ENCODE measurements at places on chromosomes 6 and 20.

DNA sequence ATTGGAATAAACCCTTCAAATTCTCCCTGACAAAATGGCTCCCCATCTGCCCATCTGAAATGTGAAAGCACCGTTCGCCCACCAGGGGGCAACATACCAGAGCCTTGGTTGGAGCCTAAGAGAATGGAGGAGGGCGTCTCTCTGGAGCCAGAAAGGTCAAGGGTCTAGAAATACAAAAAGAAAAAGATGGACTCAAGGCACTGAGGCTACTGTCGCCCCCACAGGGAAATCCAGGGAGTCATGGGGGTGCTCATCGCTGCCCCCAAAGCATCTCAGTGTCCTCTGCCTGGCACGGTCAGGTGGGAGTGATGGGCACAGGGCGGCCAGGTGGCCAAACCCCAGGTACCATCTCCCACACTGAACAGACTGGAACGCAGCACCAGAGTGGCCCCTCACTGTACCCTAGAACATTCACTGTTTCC is 136.3 kb downstream of the ZMYND8 start:
- DNase-seq = no peak

GRCh38 chr6:6712449-6713403 is 124.2 kb downstream of the LY86 start:
- DNase-seq = no peak

- peak; percentile 13 for DNase-seq
Measured at GRCh38 chr6:683742-684440, 9.0 kb downstream of the EXOC2 start.

GRCh38 chr6:17640477-17640917 is 40.4 kb downstream of the FAM8A1 start:
- no peak for DNase-seq

DNA sequence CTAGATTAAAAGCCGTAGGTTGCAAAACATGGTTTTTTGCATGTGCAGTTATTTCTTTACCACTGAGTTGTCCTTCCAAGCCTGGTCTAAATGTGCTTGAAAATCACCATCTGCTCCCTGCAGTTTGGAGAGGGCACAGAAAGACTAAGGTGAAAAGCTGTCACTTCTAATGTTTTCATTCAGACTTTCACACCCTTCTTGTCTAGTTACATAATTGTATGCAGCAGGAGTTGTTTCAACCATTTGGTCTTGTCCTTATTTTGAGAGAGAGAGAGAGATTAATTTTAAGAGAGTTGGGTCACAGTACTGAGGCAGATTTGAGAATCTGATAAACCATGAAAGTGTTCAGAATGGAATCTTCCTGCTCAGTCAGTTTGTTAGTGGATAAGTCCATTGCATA is 82.5 kb downstream of the ARID1B start:
- DNase-seq = peak; percentile 97

DNA sequence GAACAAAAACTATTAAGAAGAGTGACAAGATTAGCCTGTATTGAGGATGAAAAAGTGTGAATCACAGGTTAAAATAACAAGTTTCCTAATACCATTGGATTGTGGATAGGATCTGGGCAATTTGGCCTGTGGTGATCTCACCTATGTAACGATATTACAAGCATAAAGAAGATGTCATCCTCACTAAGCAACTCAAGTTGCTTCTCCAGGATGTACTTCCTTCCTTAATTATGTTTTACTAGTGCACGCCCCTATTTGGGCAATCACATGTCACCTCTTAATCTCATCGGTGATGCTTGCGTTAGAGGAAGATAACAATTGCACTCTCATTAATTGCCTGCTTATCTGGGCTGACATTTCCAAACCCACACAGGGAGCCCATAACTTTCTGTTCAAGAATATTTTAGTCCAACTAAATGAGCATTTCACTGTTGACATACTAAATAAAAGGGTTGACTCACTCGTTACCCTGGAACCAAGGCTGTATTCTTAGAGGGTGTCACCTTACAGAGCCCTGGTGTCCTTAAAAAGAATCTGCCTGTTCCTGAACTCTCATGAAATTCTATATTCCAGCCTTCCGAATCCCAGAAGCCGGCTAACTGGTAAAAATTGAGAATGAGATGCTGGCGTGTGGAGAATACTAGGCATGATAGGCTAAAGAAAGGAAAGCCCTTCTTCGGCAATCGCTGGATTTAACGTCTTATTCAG is 88.2 kb upstream of the ATXN1 start:
- no peak for DNase-seq

DNA sequence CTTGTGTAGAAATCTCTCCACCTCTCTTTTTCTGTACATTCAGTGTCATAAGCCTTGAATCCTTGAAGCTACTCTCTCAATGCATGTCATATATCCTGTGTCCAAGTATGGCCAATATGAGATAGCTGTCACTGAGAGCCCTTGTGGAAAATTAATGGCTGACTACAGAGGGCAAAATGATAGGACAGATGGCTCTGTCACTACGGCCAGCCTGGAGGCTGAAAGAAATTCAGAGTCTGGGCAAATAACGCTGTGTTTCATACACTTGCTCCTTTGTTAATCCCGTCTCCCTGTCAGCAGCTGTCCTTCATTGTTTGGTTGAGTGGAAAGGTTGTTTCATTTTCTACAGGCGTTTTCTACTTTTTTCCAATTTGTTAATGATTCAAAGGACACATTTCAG is 70.4 kb upstream of the VGLL2 start:
- no peak for DNase-seq

GRCh38 chr6:106975738-106976064 is 1.2 kb upstream of the CD24 start:
- DNase-seq = no peak

- DNase-seq = no peak
Measured at GRCh38 chr6:119322034-119322433, 27.5 kb downstream of the MAN1A1 start.

GRCh38 chr20:51447097-51447764 is 95.3 kb downstream of the NFATC2 start:
- peak; percentile 41 for DNase-seq
